Activated CD4-positive, CD25-positive, alpha-beta regulatory T cell (primary cell): ENCODE measurements at places on chromosomes 4 and X.

GRCh38 chr4:7893539-7893938 lies 46.1 kb downstream of the AFAP1 start:
- DNase-seq, result no peak

DNA sequence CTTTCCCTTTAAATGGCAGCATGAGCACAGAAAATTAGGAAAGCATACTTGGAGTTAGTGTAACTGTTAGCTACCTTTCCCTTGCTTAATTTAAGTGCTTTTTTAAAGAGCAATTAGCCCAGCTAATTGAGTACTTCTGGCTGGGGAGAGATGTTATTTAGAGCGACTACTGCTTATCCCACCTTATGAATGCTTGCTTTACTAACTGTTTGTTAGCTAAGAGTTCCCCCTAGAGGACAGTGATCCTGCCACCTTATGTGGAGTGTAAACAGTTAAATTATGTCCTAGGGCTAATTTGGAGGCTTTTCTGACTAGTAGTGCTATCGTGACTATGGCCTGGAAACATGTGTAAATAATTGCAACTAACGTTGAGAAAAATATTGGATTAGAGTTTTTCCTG lies 909.4 kb downstream of the FSTL5 start:
- no peak for DNase-seq

DNA sequence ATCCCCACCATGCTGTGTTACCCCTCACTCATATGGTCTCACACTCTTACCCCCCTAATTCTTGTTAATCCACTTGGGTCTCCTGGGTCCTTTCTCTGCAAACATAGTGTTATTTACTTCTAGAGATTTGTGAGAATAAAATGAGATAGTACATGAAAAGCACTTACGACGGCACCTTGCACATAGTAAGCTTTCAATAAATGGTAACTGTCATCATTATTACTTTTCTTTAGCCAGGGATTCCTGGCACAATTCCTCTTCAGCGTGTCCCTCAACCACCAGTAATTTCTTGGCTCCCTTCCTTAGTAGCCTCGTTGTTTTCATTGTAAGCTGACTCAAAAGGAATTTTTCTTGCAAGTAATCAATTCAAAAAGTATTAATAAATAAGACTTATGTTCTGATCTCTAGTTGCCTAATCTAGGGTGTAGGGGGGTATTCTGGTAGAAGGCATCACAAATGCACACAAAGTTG lies 30.1 kb upstream of the RBMX start:
- no peak for DNase-seq

GRCh38 chr4:25703731-25704388 lies 48.2 kb downstream of the SLC34A2 start:
- DNase-seq, result no peak

DNA sequence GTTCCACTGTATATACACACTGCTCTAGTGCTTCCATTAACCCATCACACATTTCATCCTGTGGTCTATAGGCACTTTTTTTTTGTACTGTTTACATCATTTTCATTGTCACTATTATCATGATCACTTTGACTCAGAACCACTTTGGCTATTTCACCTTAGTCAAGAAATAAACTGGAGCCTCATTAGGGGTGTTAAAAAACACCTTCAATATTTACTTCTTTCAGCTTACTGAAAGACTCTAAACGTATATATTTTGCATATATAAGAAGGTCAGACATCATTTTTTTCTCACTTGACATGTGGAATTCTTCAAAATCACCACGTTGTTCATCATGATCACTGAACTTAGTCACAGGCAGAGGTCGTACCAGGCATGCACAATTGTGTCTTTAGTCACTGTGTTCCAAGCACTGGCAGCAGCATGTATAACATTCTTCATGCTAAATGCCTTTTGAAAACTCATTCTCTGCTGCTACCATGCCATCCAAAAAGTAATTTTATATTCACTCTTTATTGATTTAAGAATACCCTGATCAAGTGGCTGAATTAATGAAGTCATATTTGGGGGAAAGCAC lies 229.2 kb upstream of the ARSJ start:
- DNase-seq, result no peak

DNA sequence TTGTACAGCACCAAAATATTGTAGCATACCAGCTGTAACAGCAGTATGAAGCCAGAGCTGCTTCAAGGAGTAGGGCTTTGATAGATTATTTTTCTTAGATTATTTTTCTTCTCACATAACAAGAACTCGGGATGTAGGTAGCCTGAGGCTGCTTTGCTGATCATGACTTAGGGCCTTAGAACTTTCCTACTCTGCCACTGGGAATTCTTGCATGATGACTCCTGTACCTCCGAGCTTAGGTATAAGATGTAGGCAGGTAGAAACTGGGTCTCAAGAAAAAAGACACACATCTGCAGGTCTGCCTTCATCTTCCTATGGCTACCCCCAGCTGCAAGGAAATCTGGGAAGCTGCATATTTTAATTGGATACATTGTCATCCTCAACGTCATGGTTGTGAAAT lies 115.9 kb upstream of the PNPLA4 start:
- DNase-seq, result no peak
